CD4-positive, alpha-beta T cell treated with Interleukin-17A for 4 hours (primary cell): ENCODE measurements at places on chromosomes 1 and 21.
A peak's percentile ranks its signal among the peaks of the same experiment; 100 is the strongest.

GRCh38 chr1:204829133-204829825 is 41.4 kb upstream of the NFASC start:
- DNase-seq, result no peak

DNA sequence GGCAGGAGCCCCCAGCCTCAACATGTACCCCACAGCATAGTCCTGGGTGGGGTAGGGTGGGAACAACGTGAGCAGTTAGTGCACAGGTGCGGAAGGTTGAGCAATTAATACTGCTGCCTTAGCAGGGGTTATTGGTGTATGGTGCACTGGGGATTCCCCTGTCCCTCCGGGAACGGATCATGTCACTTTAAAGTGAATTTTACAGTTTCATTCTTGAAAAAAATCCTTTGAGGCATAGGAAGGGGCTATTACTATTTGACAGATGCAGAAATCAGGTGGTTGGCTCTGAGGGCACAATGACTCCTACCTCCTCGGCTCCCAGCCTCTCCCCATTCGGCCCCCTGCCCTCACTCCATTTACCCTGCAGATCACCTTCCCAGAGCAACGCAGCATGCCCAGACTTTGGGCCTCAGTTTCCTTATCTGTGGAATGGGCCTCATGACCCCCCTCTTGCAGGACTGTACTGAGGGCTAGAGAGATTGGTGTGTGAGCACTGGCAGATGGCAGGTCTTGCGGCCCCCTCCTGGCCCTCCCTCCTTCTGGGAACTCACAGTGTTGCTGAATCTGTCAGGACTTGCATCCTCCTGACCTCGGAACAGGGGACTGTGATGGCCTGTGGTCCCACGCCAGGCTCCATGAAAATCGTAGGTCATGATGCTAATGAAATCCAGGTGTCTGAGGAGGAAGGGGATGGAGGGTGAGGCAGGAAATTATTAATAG is 5.1 kb upstream of the MYBPH start:
- no peak for DNase-seq

DNA sequence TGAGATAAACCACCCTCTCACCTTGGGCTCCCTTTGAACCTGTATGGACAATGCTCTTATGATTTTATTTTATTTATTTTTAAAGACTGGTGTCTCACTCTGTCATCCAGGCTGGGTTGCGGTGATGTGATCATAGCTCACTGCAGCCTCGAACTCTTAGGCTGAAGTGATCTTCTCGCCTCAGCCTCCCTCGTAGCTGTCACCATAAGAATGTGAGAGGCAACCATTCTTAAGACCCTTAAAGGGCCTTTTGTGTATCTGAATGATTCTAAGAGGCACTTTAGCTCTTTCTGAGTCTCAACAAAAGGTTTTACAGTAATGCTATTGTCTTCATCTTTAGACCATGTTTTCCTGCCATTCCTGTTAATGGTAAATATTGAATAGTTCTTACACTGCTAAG is 67.0 kb downstream of the IVNS1ABP start:
- no peak for DNase-seq

DNA sequence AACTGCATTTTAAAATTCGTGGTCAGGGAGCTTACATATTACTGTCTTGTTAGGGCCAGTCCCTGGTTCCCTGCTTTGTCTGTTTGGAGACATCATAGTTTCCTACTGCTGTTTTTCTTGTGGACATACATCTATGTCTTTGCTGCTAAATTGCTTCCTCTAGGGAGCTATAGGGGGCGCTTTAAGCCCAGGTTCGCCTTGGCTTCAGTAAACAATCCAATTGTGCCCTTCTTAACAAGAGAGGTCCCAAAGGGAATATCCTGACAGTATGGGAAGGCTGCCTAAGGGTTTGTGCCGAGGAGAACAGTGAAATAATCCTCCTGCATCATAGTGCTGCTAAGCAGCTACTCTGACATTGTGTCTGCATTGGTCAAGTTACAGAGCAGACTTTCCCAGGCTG is 112.5 kb downstream of the USH2A start:
- no peak for DNase-seq

- no peak for DNase-seq
Observed at GRCh38 chr1:16262067-16262466, 25.1 kb upstream of the CPLANE2 start.

DNA sequence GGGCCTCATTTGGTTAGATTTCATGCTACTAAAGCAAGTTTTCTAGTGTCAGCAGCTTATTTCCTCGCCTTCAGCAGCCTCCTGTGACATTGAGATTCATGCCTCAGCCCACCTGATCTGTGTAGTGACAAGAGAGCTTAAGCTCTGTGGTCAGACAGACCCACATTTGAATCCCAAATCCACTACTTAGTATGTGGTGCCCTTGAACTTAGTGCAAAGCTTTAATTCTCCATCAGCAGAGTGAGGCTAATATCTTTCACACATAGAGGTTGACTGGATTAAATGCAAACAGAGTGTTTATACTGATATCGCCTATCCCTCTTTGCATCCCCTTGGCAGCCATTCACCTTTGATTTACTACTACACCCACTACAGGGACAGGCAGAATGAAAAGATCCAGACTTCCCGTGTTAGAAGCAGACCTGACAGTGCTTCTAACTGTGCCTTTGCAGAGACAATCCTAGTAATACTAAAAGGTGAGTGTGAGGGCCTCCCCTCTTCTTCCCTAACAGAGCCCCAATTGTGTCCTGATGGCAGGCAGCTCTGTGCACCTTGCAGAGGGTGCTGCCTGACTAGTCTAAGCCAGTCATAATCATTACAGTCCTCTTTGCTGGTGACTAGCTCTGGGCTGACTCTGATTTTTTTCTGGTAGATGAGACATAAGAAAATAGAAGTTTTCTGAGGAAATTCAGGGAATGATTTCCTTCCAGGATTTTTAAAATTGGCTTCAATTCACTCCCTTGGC is 264.0 kb downstream of the CTH start:
- DNase-seq, result no peak

DNA sequence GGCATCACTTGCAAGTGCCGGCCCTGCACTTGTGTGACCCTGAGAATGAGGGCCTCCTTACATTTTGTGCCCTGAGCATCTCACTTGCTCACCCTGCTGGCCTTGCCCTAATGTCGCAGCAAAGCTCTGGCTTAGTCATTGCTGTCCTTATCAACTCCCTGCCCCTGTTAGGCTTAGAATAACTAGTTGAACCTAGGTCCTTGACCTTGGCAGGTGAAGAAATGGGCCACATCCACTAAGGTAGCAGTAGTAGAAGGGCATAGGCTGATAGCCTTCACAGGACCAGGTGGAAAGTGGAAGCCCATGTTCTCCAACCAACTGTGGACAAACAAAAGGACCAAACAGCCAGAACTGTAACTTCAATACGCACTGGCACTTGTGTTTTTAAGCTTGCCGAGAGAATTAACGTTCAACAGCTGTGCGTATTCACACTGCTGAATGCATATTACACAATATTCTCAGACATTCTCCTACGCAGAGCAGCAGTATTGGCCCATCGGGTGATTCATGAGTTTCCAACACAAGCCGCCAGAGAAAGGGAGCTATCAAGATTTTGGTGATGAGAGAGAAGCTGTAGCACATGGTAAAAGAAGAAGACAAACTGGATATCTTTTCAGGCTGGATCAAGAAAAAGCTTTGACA is 27.7 kb upstream of the PTGFRN start:
- DNase-seq, result peak; percentile 42

- no peak for DNase-seq
Observed at GRCh38 chr1:48760857-48761256, 15.8 kb downstream of the BEND5 start.

- no peak for DNase-seq
Observed at GRCh38 chr1:62301726-62302390, 17.4 kb downstream of the KANK4 start.

DNA sequence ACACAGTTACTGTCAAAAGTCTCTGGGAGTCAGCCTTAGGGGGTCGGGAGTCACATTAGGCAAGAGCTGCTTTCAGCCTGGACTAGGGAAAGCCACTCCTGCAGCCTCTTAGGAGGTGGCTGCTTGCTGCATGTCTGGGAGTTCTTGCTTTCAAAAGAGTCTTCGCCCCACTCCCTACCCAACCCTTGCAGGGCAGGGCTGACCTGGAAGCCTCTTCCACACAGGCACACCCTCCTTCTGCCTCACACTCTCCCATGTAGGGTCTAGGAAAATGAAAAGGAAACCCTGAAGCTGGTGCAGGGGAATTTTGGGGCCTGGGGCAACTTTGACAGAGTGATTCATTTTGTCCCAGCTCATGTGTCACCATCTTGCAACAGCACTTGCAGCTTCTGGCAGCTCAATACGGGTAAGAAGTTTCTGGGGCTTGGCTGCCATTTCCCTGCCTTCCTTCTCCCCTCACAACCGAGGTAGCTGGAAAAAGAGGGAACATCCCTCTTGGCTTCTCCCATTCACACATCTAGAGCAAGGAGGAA is 37.3 kb downstream of the KCND3 start:
- no peak for DNase-seq

- DNase-seq, result no peak
Observed at GRCh38 chr1:169931795-169932231, 38.1 kb upstream of the SCYL3 start.

DNA sequence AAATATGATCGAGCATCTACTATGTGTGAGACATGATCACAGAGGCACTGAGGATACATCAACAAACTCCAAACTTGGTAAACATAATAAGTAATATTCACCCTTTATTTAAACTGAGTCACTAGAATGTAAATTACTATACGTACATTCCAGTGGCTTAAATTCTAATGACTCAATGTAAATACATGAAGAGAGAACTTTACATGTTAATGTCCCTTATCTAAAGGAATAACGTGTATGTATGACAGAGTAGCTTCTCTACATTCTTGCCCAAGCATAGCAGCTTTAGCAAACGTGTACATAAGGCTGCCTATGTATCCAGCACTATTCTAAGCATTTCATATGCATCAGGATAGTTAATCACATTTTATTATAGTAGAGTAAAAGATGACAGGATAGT is 111.8 kb upstream of the CYYR1 start:
- DNase-seq, result no peak

GRCh38 chr21:33940881-33941245 is 25.3 kb upstream of the ATP5PO start:
- no peak for DNase-seq

DNA sequence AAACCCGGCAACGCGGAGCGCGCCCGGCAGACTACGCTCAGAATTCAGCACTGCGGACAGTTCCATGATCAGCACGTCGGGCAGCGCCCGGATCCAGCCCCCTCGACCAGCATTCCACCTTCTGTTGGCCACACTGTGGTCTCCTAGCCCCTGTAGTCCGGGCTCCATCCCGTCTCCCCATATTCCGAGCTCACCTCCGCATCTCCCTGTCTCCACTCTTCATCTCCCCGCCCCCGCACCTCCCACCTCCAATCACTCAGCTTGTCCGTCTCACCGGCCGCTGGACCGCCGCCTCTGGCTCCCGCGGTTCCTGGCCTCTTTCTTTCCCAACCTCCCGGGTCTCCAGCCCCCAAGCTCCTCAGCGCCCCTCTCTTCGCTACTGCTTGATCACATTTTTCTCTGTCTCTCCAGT is 500 bp downstream of the EPHA10 start:
- peak; percentile 9 for DNase-seq

- DNase-seq, result no peak
Observed at GRCh38 chr1:17672226-17672625, 82.9 kb upstream of the ACTL8 start.

GRCh38 chr21:36909901-36910561 is 56.4 kb downstream of the HLCS start:
- DNase-seq, result no peak

- DNase-seq, result no peak
Observed at GRCh38 chr1:185864331-185864730, 130.1 kb downstream of the HMCN1 start.

GRCh38 chr1:9872430-9873165 is 37.5 kb downstream of the CTNNBIP1 start:
- DNase-seq, result no peak

GRCh38 chr1:156122519-156123355 is 8.2 kb downstream of the LMNA start:
- no peak for DNase-seq

DNA sequence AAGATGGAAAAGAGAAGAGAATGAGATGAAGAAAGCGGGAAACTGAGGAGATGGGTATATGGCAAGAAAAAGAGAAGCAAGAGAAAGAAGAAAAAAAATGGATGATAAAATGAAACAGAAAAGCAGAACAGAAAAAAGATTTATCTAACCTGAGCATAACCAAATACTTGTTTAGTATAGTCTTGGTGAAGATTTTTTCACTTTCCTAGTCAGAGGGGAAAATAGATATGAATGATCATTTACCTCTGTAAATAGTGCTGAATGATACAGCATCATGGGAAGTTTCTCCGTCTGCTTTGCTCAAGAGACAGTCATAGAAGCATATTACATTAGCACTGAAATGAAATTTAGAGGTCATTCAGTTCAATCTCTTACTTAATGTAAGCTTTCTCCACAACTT is 36.1 kb upstream of the PLPPR4 start:
- no peak for DNase-seq

- DNase-seq, result no peak
Observed at GRCh38 chr1:25039229-25039628, 109.2 kb upstream of the RUNX3 start.

DNA sequence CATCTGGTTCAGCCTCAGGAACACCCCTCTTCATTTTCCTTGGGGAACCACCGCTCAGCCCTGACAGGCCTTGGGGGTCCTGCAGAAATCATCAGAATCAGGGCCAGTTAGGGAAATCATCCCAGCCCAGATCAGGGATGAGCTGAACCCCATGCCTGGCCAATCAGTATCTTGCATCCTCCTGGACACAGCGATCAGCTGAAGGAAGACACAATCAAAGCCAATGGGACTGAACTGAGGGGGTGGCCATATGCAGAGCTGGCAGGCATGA is 395.4 kb downstream of the MATN1 start:
- DNase-seq, result no peak

GRCh38 chr1:231853588-231854207 is 227.1 kb downstream of the DISC1 start:
- DNase-seq, result no peak

DNA sequence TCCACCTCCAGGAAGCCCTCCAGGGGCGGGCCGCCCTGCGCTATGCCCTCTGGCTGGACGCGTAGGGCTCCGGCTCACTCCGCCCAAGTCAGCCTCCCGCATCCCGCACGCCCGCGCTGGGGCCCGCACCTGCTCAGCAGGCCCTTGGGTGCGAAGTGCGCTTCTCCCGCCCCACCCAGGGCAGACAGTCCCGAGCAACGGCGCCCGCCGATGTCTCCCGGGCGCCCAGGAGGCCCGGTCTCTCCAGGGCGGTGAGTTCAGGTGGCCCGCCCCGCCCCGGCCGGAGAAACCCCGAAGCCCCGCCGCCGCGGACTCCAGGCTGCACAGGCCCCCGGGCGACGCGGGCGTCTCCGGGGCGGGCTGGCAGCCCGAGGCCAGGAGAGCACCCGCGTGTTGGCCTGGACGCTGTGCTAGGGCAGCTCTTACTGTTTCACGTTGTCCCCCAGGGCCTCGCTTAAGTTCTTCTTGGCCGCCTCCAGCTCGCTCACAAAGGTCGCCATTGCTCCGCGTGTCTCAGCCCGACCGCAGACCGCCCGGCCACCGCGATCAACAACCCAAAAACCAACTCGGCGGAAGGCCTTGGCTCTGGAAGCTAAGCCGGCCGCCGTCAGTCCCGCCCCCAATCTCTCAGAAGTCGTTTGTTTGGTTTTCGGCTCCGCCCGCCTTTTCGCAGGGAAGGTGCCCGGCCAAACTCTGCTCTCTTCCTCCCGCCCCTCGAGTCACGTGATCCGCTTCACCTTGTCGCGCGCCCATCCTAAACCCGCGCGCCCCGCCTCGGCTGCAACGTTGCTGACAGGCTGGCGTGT is at the start of gene TADA1:
TADA1 (minus strand) TSS at position 531 of the 806 bp plus-strand sequence; CDS start at position 500, 31 bp downstream.
- peak; percentile 99 for DNase-seq
